ENCODE measurements at places on chromosomes 6 and 20. TPM values are rescaled to one million over a fixed set of nuclear protein-coding genes. Genes with fewer than 3 reads are reported as not detected.

The KCNQ5 gene
- 3.2 TPM for polyA plus RNA-seq

The TGM3 gene
- not detected for polyA plus RNA-seq

The BTN1A1 gene
- polyA plus RNA-seq = not detected

The LIN28B gene
- polyA plus RNA-seq = 1.0 TPM

The OR14J1 gene
- not detected for polyA plus RNA-seq

The SUMO4 gene
- polyA plus RNA-seq = 2.7 TPM

Data from Purkinje cell (primary cell).